NCI-H2107 (cell line): ENCODE measurements at places on chromosomes 11 and 22.

GRCh38 chr11:36292311-36292722 is 3.1 kb upstream of the COMMD9 start:
- no peak for DNase-seq

DNA sequence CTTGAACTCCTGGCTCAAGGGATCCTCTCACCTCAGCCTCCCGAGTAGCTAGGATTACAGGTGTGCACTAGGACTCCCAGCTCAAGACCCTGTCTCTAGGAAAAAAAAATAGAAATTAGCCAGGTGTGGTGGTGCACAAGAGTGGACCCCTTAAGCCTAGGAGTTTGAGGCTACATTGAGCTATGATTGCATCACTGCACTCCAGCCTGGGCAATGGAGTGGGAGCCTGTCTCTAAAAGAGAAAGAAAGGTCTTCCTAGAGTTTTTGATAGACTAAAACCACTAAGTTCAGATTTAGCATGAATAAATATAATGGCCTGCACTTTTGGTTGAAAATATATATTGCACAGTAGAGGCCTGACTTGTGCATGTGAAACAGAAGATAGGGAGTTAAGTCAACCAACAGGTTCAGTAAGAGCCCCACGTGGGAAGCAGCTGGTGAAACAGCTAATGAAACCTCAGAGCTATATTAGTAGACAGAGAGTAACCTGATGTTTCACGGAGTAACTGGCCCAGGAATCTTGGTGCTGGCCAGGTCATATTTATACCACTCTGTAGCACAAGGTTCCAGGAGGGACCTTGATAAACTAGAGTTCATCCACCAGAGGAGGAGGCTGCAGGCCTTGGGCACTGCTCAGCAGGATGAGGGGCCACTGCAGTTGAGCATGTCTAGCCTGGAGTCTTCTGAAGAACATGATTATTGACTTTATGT is 4.6 kb upstream of the MICAL3 start:
- DNase-seq = no peak

GRCh38 chr22:23078462-23078787 is 8.1 kb downstream of the GNAZ start:
- no peak for DNase-seq

DNA sequence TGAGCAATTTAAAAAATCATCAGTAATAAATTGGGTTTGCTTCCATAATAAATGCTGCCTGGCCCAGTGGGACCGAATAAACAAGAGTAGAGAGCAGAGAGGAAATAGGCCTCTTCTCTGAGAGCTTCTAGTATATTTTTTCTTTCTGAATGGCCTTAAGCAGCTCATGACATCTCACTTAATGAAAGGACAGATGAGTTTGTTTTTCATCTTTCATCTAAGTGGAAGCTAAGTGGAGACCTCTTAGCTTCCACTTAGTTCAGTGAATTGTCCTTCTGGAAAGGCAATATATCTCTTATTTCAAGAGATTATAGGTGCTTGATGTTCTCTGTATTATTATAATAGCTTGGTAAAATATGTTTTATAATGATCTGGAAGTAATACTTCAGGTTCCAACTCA is 245.9 kb upstream of the ANO3 start:
- no peak for DNase-seq

GRCh38 chr11:131408025-131408640 is 37.7 kb downstream of the NTM start:
- no peak for DNase-seq

- no peak for DNase-seq
Measured at GRCh38 chr22:46358766-46359165, 23.3 kb downstream of the TRMU start.

- DNase-seq = no peak
Measured at GRCh38 chr11:85798361-85798760, 12.6 kb downstream of the SYTL2 start.

GRCh38 chr11:66230156-66230555 is 38.3 kb upstream of the RAB1B start:
- DNase-seq = no peak

GRCh38 chr11:32229576-32230240 is 138.8 kb downstream of the RCN1 start:
- DNase-seq = no peak

DNA sequence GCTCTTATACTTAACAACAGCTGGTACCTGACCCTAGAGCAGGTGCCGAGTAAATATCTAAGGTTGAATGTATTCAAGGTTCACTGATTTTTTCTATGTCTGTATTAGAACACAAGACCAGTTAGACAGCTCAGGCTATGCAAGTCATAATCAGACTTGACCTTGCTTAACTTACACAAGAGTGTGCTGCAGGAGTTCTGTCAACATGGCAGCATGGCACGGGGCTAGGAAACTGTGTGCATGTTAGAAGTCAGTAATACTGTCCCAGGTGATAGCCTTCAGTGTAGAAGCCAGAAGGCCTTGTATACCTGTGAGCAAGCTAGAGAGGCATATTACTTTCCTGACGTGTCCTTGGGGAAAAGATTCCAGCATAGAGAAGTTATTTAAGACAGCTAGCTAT is 253.1 kb downstream of the FAT3 start:
- no peak for DNase-seq

- DNase-seq = no peak
Measured at GRCh38 chr11:119415966-119416365, 7.0 kb downstream of the THY1 start.

DNA sequence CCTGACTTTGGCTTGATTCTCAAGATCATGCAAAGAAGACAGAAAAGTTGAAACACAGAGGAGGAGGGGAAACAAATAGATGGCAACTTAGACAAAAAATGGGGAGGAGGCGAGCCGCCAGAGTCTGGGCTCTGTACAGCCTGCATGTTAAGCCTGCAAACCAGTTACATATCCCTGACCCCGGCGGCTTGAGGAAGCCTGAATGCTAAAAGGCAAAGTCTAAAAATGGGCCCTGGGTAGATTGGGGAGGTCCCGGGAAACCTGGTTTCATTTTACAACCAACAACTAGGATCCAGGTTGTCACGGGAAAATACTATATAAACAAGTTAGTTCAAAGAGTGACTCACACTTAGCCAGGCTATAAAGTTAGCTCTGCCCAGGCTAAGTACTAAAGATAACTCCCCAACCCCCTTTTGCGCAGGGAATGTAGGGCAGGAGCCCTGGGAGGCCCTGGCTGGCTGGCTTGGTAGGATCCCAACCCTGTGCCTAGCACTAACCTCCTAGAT is 18.8 kb upstream of the ZBTB16 start:
- no peak for DNase-seq

- no peak for DNase-seq
Measured at GRCh38 chr11:32830796-32831195, 1.1 kb downstream of the PRRG4 start.

GRCh38 chr11:36719358-36720107 is 121.5 kb upstream of the RAG2 start:
- DNase-seq = no peak

GRCh38 chr22:49882519-49883293 is 29.1 kb downstream of the ZBED4 start:
- DNase-seq = no peak

DNA sequence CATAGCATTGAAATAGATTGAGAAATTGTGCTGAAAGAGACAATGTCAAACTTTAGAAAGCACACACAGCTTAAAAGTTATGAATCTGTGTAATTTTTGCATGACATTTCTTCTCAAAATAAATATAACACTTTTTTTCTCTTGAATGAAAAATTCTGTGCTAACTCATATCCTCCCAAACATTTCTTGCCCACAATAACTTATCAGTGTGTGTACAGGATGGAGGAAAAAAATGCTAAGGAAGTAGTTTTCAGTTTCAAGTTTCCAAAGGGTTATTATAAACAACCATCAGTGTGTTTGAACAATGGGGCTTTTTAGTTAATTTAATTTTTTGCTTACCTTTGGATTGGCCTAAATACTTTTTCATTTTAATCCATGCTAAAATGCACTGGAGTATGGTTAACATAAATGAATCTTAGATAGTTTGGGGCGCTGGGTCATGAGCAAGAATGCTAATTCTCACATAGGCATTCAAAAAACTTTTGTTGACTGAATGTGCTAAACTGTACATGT is 82.9 kb upstream of the ARHGAP20 start:
- no peak for DNase-seq

- DNase-seq = peak; percentile 70
Measured at GRCh38 chr11:45771566-45772448, 33.1 kb upstream of the SLC35C1 start.

DNA sequence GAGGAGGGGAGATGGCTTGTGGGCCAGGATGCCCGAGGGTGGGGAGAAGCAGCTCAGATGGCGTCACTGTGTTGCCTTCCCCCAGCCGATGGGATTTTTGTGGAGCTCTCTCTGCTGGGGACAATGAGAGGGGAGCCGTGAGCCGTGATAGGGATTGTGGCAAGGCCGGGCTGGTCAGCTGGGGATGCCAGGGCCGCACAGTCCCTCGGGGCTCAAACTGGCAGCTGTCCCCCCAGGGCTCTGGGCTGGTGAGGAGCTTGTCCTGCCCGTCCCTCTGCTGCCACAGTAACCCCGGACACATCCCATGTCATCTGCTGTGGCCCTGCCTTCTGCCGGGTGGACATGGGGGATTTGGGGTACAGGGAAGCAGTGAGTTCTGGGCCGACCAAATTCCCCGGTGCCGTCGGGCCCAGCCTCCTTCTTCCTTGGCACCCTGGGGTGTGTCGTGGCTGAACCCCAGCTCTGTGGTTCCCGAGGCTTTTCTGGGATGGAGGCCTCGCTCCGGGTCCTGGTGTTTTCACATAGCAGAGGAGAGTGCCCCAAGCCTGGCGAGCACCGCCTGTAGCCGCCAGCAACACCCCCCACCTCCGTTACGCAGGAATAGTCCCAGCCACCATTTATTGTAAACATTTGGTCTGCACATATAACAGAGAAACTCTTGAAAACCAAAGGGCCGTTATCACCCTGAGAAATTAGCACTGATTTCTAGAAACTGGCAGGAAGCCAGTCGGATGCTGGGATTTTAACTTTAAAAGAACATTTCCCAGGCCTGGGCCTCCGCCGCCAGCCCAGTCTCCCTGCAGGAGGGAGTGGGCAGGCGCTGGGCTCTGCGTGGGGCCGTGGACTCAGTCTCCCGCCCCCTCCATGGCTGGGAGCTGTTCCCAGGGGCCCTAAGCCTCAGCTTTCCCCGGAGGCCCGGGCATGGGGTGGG is 9.9 kb downstream of the BRSK2 start:
- no peak for DNase-seq

DNA sequence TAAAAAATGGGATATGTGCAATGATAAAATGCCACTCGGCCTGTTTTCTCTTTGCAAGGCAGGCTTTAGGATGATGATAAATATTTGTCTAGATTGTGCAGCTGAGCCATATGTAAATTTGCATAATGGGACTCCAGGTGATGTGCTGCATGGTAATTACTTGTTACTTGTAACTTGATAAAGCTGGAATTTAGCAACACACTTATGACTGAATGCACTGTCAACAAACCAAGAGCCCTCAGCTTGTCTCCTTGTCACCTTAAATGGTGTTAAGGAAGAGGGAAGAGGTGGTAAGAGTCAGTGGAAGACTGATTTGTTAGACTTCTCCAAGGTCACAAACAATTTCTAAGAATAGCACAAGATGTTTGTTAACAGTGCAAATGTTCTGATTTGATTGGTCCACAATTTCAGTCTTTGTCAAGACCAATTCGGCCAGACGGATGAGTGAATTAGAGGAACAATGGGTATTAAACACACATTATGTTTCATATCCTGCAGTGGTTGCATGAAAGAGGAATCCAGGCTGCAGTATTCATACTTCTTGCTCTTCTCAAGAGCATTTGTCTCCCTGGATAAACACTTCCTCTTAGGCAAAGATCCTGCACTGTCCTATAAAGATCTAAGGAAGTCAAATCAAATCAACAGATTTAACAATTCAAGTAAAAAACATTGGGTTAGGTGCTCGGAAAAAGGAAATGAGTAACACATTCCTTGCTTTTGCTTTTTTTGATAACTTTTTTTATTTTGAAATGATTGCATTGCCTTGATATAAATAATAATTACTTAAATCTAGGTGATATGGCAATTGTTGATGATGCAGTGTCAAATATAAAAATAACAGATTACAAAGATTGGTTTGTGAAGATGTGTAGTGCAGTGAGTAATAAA is 448.3 kb upstream of the DDI1 start:
- peak; percentile 30 for DNase-seq

DNA sequence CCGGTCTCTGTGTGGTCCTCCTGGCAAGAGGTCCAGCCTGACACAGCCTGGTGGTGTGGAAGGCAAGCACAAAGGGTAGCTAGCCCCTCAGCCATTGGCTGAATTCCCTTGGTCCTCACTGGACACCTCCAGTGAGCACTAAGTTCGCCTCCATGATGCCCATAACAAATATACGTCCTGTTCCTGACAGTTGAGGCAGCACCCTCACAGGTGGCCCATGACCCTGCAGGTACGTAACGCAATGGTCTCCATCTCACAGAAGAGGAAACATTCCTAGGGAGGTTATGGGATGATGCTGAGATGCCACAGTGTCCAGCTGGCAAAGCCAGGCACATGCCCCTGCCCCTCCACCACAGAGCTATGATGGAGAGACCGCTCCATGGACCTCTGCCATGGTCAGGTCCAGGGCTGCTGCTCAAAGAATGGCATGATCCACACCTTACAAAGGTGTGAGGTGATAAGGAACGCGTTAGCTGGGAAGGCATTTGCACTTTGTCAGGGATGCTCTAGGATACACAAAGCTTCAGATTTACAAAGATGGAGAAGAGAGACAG is 1.4 kb upstream of the GNAZ start:
- DNase-seq = no peak

DNA sequence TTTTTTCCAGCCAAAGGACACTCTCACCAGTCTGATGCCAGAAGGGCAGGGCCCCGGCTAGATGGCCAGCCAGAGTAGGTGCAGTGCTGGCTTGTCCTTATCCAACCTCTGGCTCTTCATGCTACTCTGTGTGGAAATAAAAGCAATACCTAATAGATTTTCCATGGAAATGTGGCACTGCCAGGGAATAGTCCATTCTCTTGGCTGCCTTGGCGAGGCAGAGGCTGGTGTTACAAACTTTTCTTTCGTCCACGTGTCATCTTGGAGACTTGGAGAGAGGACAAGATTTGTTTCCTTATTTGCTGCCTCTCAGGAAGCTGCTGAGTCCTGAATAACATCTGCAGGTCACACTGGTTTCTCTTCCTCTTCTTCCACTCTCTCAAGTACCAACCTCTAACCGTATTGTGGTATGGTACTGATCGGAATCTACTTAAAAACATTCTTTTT is 17.2 kb upstream of the C1QTNF4 start:
- DNase-seq = no peak

- DNase-seq = no peak
Measured at GRCh38 chr11:99198215-99198614, 177.5 kb downstream of the CNTN5 start.

DNA sequence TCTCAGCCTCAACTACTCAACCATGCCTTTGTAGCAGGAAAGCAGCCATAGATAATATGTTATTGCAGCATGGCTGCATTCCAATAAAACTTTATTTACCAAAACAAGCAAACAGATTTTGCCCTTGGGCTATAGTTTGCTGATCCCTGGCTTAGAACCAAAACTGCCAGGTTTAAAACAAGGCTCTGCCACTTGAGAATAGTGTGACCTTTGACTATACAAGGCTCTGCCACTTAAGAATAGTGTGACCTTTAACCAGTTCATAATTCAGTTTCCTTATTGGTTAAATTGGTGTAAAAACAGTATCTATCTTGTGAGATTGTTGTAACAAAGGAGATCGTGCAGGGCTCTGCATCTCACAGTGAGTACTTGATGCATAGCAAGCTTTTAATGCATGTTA is 217.3 kb upstream of the MTNR1B start:
- DNase-seq = no peak

- DNase-seq = no peak
Measured at GRCh38 chr22:30611197-30611596, 4.2 kb downstream of the TCN2 start.
